ENCODE measurements at places on chromosomes 3 and 15.

GRCh38 chr3:188513662-188514328 is 359.8 kb downstream of the LPP start:
- DNase-seq: no peak

DNA sequence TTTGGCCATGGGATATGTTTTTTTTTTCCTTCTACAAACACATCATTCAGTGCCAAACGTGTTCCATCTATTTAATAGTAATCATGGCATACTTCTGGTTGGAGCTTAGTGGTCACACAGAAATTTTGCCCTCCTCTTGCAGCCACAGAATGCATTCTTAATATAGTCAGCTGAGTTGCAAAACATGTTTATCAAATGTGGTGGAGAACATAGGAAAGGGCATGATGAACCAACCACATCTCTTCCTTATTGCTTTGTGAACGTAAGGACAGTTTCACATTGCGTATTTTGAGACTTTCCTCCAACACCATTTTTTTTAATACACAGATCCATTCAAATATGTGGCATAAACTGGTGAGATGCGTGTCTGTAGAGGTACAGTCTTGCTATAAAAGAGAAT is 106.8 kb downstream of the BBX start:
- DNase-seq: no peak

GRCh38 chr15:91110407-91110806 is 10.3 kb downstream of the SV2B start:
- DNase-seq: no peak

- DNase-seq: no peak
Measured at GRCh38 chr15:78392430-78392829, 45.6 kb upstream of the IREB2 start.

- no peak for DNase-seq
Measured at GRCh38 chr3:172112734-172113120, 73.3 kb downstream of the FNDC3B start.

GRCh38 chr15:50232791-50233190 is 32.7 kb downstream of the HDC start:
- DNase-seq: no peak

- DNase-seq: no peak
Measured at GRCh38 chr3:119818937-119819336, 37.0 kb downstream of the NR1I2 start.

DNA sequence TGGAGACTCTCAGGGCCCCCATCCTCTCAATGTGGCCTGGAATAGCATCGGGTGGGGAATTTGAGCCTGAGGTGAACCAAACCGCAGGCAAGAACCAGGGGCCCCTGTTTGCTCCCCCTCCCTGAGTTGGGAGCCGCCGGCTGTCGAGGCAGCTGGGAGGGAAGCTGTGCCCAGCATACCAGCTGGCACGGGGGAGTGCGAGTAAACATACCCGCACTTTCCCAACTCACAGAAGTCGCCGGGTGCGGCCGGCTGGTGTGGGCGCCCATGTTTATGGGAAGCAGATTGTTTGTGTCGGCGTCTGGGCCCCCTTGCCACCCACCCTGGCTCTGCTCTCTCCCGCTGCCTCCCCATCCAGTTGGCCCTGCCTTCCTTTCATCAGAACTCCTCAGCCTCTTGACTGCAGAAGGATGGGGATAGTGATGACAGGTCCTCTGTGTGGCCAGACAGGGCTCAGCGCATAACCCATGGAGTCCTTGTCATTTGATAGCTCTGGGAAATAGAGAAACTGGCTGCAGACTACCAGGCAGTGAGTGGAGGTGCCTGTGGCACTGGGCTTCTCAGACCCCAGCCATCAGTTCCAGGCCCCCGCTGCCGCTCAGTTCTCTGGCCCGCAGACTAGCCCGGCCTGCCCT is 60.4 kb downstream of the CACNA2D2 start:
- no peak for DNase-seq
